ENCODE measurements at places on chromosomes 16 and 17.

- DNase-seq: no peak
Observed at GRCh38 chr17:21371511-21372081, 4.6 kb upstream of the KCNJ12 start.

- peak; percentile 45 for DNase-seq
Observed at GRCh38 chr17:50269477-50270434, 4.5 kb upstream of the TMEM92 start.

DNA sequence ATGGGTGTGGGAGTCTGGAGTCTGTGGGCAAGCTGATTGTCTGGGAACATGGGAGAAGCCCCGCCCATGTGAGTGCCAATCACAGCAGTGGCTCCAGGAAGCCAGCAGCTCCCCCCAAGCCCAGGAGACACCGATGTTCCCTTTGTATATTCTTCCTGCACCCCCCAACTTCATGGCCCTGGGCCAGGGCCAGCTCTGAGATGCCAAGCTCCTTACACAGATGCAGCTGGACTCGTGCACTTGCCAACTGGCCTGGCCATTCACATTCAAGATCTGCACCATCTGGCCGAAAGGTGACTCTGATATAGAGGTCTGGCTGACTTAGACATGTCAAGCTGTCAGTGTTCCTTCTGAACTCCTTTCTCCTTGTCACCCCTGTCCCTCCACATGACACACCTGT is 50.5 kb downstream of the CACNG5 start:
- DNase-seq: no peak

GRCh38 chr17:72764632-72765041 is 327.9 kb downstream of the SLC39A11 start:
- DNase-seq: no peak

GRCh38 chr17:6936370-6937028 is 59.4 kb upstream of the ALOX12 start:
- no peak for DNase-seq

DNA sequence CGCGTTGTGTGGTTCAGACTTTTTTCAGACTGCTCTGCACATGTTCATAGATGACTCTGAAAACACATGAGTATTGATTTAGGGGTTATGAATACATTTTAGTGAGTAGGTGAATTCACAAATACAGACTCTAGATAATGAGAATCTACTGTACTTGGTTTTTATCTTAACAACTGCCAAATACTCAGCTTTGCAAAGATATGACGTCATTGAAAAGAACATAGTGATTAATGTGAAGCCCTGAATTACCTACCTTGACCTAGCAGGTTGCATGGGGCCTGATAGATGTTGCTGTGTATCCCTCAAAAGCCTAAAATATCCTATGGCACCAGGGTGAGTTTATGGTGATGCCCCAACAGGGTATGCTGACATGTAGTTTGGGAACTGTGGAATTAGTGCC is 98.0 kb downstream of the SHISA9 start:
- no peak for DNase-seq

DNA sequence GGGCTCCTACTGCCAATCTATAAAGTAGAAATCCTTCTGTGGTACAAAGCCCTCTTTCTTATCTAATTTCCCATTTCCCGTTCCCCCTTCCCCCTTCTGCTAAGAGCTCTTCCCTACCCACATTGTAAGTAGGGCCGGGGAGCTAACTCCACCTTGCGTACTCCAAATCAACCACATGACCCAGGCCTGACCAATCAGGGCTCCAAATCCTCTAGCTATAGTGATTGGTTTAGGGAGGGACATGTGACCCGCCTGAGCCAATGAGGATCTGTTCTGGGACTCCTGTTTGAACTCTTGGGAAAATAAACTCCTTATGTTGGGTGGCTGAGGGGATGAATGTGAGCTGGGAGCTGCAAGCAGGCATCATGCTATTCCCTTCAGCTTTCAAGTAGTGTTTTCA is 40.9 kb upstream of the MEOX1 start:
- DNase-seq: no peak

GRCh38 chr17:59366040-59366757 is 34.7 kb downstream of the YPEL2 start:
- DNase-seq: peak; percentile 63

GRCh38 chr17:57090560-57091185 is 5.6 kb downstream of the AKAP1 start:
- DNase-seq: no peak

DNA sequence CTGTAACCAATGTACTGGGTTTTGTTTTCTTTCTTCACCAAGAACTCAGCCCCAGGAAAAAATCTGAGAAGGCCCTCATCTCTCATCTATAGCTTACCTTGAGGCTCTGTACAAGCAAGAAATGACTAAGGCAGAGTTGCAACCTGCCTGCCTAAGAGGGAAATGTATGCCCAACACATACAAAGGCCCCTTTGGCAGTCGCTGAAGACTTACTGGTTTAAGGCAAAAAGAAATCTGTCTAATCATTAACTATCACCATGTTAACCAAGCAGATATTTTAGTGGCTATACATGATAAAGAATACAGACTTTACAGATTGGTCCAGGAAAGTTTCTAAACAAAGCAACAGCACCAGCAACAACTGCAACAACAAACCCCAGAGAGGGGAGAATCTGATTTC is 14.2 kb downstream of the ZNF624 start:
- DNase-seq: no peak

DNA sequence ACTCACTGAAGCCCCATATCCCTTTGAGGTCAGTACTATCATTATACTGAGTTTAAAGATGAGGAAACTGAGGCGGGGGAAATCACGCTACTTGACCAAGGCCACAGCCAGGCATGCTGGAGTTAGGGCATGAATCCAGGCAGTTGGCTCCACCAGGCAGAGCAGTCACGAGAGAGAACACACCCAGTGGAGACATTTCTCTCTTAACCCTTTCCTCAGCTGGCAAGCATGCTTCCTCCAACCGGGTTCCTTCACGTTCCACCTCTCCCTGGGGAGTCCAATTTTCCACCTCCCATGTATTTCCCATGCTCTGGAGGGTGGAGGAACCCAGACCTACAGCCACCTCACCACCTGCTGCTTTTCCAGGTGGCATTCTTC is 32.8 kb downstream of the VAC14 start:
- no peak for DNase-seq

- DNase-seq: no peak
Observed at GRCh38 chr16:70735141-70735979, 49.5 kb upstream of the MTSS2 start.

GRCh38 chr17:76538281-76538931 is 897 bp upstream of the CYGB start:
- DNase-seq: no peak

DNA sequence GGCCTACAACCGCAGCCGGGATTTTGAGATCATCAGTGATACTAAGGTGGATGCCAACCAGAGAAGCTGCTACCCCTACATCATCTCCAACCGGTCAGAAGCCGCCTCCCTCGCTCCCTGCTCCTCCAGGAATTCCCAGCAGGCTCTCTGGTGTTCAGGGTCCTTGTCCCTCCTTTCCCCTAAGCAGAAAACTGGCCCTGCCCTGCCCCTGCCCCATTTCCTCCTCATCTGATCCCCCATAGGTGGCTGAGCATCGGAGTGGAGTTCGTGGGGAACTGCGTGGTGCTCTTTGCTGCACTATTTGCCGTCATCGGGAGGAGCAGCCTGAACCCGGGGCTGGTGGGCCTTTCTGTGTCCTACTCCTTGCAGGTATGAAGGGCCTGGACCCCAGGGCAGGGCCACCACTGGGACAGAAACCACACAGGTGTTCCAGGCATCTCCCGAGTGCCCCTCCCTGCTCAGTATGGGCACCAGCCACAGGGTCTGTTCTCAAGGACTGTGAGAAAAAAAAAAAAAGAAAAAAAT is 29.8 kb downstream of the ANKRD40 start:
- no peak for DNase-seq

GRCh38 chr17:6427279-6427781 is 7.6 kb downstream of the AIPL1 start:
- DNase-seq: no peak

GRCh38 chr17:41258406-41258805 is 3.2 kb downstream of the KRTAP9-9 start:
- DNase-seq: no peak

DNA sequence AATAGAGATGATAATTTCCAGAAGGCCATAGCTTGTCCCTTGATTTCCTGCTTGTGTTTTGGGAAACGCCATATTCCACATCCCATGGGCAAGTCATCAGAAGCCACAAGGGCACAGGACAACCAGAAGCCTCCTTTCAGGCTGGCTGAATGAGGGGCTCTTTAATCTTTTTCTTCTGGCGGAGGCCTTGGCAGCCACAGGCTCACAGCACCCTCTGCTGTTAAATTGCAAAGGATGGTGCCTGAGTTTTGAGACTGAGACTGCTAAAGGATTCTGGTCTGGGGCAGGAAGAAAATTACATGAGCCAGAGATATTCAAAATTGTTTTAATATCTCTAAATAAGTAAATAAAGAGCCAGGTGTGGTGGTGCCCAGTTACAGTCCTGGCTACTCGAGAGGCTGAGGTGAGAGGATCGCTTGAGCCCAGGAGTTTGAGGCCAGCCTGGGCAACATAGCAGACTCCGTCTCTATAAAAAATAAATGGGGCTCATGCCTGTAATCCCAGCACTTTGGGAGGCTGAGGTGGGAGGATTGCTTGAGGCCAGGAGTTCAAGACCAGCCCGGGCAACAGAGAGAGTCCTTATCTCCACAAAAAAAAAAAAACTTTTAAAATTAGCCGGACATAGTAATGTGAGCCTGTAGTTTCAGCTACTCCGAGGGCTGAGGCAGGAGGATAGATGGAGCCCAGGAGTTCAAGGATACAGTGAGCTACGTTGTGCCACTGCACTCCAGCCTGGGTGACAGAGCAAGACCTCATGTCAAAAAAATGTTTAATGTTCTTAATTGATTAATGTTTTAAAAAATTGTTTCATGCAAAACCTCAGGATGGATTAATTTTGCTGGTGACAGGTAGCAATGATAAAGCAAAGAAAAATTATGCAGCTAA is 26.3 kb downstream of the AARSD1 start:
- DNase-seq: peak; percentile 61

GRCh38 chr16:59849716-59850115 is 1115.6 kb upstream of the GOT2 start:
- DNase-seq: no peak

DNA sequence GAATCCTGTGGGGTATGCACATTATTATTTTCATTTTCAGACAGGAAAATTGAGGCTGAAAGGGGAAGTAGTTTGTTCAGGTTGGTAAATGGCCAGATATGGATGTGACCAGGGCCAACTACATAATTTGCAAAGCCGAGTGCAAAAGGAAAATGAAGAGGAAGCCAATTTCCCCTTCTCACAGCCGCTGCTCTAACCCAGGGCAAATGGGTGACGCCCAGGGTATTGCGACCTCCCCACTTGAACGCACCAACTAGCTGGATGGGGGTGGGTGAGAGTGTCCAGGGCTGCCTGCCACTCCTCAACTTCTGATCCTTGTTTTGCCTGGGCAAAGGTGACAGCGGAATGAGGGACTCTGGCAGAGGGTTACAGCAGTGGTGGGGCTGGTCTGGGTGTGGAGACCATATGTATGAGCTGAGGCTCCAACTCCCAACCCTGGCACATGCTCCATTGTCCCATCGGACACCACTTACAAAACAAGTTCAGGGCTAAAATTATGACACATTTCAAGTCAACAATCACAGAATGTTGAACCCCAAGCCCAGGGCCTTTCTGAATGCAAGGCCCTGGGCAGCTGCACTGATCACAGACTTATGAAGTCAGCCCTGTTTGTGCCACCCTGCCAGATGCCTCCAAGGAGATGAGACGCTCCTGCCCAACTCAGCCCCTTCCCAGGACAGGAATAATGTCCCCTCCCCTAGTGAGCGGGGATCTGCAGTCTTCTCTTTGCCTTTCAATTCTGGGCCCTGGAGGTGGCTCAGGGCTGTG is 1.7 kb downstream of the ANKRD40CL start:
- DNase-seq: no peak

DNA sequence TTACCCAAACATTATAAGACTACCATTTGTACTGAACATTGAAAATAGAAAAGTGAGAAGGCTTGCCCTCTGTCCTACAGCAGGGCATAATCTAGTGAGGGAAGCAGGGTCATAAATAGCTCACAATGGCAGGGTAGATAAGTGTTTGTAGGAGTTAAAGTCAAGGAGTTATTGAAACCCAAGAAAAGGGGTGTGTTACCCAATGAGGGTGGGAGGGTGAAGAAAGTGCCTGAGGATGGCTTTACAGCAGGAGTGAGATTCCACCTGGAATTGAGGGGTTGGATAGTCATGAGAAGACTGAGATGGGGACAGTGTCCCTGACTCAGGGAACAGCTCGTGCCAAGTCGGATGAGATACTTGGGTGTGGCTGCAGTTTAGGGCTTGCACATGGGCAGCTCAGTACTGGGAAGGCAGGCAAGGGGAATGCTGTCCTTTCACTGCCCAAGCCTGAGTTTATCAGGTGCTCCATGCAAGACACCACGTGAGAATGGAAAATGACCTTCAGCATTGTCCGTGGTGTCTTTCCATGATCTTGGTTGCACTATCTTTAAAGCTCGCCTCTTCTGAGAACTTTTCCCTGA is 393.2 kb upstream of the MAF start:
- DNase-seq: no peak

- peak; percentile 99 for DNase-seq
Observed at GRCh38 chr17:73760439-73760758, 116.2 kb upstream of the SDK2 start.

Data from NCI-H510A treated with DMSO at 0.1 percent for 48 hours (cell line).